ENCODE measurements at places on chromosomes 2 and 18.
A peak's percentile ranks its signal among the peaks of the same experiment; 100 is the strongest.

GRCh38 chr2:41716497-41716896 is 331.3 kb upstream of the PKDCC start:
- DNase-seq: no peak

GRCh38 chr2:239316562-239317465 is 84.0 kb downstream of the HDAC4 start:
- no peak for DNase-seq

DNA sequence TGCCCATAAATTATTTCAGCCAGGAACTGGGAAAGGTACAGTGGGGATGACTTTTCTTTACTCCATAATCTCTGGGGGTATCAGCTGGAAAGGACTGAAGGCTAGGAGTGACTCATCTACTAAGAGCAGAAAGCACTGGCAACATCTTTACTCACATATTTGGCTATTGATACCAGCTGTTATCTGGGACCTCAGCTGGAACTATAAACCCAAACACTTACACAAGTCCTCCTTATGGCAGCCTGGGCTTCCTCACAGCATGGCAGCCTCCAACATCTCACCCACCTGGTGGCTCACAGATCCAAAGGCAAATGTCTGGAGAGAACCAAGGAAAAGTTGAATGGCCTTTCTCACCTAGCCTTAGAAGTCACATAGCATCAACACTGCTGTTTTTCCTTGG is 379.0 kb upstream of the RND3 start:
- DNase-seq: no peak

- no peak for DNase-seq
Observed at GRCh38 chr2:48144777-48145176, 238.5 kb upstream of the FBXO11 start.

GRCh38 chr2:238345297-238345968 is 25.1 kb downstream of the TRAF3IP1 start:
- DNase-seq: no peak

GRCh38 chr2:238873841-238874240 is 26.0 kb downstream of the TWIST2 start:
- no peak for DNase-seq

DNA sequence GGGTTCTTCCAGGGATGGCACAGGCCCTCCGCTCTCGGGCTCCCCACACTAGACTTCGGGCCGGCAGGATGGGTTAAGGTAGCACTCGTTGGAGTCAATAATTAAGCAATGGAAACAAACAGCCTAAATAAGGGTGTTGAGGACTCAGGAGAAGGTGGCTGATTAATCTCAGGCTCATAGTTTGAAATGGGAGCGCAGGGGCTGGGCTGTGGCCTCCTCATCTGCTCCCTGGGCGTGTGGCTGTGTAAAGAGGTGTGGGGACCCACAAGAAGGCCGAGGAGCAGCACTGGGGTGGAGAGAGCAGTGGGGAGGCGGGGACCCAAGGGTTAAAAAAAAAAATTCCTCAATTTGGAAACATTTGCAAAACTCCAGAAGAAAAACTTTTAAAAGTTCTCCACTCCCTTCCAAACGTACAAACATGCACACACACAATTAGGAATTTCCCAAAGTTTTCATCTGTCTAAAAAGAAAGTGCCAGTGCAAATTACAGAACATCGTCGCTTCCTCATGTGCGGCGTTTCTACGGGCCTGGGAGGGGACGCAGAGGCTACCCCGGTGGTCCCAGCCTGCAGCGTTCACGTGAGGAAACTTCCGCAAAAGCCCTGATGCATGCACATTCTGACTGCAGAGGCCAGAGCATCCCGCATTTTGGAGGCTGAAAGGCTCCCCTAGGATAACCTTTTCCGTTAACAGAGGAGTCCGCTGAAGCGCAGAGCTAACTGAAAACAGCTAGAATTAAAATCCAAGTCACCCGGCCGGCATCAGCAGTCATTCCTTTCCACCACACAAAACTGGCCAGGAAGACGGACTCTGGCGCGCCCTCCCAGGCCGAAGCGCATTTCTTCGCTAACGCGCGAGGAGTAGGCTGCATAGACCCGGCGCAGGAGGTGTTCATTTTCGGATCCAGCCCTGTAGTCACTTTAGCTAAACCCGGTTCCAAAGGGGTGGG is 1.0 kb upstream of the TUBB6 start:
- DNase-seq: no peak

DNA sequence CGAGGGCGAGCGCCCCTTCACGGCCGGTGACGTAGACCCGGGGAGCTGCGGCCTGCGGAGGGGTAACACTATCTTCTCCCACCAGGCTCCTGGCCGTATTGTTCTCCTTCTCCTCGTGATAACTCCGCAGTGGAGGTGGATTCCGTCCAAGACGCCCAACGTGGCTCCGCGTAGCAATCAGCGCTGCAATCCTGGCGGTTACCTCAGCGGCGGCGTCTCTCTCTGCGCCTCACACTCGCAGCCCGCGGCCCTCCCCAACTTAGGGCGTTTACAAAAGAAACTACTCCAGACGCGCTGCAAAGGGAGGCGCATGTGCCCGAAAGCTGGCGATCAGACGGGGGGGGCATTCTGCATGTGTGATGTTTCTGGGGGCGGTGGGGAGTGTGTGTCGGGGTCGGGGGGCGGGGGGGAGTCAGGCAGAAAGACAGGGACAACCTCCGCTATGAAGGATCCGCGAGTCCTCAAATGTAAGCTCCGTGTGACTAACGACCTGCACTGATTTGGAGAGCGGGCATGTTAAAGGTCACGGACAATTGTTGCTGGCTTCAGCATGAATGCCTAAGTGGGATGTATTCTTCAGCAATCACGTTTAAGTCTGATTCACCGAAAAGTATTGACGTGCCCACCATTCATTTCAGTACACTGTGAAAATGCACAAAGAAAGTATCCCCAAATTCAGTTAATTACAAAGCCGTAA is 1.3 kb upstream of the ZNF516 start:
- DNase-seq: no peak

DNA sequence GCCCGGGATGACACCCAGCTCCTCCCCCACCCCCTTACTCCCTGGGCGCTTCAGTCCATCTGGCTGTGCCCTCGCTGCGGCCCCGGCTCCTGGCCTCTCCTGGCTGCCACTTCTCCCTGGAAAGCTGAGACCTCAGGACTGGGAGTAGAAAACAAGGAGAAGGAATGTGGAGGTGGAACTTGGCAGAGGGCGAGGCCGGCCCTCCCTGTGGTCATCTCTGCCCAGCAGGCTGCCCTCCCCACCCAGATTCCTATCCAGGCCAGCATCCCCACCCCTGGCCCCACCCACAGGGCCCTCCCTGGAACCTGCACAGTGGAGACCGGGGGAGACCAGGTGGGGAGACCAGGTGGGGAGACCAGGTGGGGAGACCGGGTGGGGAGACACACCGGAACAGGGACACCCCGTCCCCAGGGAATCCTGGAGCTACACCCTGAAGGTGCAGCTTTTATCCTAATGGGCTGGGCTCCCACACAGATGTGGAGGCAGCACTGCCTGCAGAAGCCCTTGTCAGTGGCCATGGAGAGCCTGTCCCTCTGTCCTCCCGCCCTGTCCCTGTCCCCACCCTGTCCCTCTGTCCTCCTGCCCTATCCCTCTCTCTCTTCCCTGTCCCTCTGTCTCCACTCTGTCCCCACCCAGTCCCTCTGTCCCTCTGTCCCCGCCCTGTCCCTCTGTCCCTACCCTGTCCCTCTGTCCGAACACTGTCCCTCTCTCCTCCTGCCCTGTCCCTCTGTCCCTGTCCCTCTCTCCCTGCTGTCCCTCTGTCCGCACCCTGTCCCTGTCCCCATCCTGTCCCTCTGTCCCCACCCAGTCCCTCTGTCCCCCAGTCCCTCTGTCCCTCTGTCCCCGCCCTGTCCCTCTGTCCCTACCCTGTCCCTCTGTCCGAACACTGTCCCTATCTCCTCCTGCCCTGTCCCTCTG is 157.1 kb downstream of the PXDN start:
- no peak for DNase-seq

GRCh38 chr18:42893977-42894376 is 221.5 kb downstream of the RIT2 start:
- no peak for DNase-seq

DNA sequence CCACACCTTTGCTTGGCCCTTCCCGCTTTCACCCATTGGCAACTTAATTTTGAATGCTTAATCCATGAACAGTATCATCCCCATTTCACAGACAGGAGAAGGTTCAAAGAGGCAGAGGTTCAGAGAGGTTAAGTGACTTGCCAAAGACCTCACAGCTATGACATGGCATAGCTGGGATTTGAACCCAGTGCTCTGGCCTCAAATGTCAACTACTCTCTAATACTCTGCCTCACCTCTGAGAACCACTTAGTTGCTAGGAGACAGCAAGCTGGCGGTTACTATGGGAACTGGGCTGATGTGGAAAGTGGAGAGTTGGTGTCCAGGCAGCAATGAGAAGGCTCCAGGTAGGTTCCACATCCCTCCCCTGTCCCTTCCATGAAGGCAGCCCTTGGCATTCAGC is 15.8 kb upstream of the PRSS56 start:
- no peak for DNase-seq

DNA sequence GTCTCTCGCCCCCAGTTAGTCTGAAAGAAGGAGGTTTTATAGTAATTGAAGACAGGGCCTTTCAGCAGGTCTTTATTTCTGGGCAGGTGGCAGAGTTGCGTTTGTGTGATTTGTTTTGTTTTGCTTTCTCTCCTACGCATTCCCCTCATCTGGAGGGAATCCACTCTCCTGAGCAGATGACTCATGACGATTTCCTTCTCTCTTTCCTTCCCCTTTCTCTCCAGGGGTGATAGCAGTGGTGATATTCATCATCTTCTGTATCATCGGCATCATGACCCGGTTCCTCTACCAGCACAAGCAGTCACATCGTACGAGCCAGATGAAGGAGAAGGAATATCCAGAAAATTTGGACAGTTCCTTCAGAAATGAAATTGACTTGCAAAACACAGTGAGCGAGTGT is 888.8 kb downstream of the CNTNAP5 start:
- DNase-seq: no peak

- no peak for DNase-seq
Observed at GRCh38 chr2:229343661-229344060, 72.6 kb upstream of the PID1 start.

DNA sequence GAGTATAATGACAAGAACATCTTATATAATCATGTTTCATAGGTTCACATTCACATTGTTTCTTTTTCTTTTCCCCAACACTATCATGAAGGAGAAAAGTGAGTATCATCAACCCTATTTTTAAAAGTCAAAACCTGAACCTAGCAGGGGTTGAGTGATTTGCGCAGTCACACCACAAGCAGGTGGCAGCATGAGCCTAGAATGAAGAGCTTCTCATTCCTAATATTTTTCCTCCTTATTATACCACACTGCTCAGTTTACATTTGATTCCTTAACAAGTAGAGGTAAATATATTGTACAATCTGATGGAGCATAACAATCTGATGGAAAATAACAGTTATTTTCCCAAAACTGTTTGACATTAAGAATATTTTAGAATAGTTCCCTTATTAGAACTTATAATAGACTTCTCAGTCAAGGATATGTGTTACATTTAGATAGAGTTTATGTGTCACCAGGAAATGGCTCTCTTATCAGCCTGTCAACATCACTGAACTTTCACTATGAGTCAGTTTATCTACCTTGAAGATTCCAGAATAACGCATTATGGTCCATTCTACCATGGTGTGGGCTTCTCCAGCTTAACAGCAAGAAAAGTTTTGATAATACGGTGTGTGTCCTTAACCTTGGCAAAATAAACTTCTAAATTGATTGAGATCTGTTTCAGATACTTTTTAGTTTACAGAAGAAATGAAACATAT is 119.5 kb downstream of the NEB start:
- DNase-seq: no peak

DNA sequence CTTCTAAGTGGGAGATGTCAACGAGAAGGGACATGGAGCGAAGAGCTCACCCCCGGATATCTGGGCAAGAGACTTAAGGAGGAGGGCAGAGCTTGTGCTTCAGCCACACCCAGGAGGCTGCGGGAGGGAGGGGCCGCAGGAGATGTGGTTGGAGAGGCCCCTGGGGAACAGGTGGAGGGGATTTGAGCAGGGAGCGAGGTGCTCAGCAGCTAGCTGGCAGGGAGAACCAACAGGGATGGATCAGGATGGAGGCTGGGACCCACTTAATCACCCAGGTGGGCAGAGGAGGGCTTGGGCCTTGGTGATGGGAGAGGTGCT is 78.3 kb downstream of the MBP start:
- DNase-seq: no peak

- DNase-seq: no peak
Observed at GRCh38 chr2:98191883-98192282, 104.9 kb downstream of the VWA3B start.

DNA sequence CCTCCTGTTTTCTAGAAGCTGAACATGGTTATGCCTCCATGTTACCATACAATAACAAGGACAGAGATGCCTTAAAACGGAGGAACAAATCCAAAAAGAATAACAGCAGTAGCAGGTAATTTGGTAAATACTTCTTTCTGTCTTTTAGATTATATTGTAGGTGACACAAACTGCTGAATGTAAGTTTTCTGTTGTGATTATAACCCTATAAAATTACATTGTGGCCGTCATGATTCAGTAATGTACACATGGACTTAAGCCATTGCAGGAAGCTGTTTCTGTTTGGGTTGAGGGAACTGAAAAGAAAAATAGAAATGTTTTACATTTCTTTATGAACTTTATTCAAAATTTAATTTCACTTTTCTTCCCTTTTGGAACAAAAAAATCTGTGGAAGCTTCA is 1.2 kb downstream of the MXD1 start:
- no peak for DNase-seq

- peak; percentile 16 for DNase-seq
Observed at GRCh38 chr18:79912409-79912991, 39.0 kb downstream of the SLC66A2 start.

GRCh38 chr2:119112770-119113488 is 45.6 kb downstream of the C1QL2 start:
- no peak for DNase-seq

DNA sequence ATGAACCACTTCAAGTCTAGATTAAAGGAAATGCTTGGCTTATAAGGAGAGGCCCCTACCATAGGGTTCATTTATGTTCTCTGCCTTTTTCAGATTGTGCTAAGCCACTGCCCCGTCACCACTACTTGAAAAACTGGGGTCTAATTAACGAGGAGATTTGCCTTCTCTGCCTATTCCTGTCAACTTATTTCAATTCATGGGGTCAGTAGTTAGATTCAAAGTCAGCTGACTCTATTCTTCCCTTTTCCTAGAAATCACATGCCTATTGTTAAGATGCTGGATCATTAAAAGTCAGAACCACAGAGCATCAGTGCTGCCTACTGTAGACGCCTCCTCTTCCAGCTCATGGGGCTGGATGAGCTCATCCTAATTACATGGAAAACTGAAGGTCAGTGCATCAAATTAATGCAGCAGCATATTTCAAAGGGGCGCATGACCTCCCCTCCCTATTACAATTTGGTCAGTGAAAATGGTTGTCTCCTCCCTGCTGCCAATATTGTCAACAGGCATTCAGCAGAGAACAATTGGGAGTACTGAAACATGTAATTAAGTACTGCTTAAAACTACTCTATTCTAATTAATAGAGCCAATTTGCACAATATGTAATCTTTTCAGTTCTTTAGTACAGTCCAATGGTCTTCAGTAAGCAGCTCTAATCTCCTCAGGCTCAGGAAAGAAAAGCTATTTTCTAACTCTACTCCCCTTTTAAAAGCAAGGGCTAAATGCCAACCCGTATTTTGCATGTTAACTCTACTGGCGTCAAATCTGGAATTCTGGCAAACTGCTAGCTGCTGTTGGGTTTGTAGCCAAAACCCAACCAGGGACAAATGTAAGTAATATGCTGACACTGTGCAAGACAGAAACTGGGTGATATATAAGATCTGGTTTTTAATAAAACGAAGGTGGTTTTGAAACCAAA is 117.4 kb upstream of the ITGB6 start:
- no peak for DNase-seq

GRCh38 chr18:76859474-76860339 is 37.4 kb downstream of the ZNF236 start:
- no peak for DNase-seq

GRCh38 chr2:46256563-46257142 is 40.6 kb upstream of the EPAS1 start:
- no peak for DNase-seq
